ENCODE measurements at places on chromosomes 16 and 17.

DNA sequence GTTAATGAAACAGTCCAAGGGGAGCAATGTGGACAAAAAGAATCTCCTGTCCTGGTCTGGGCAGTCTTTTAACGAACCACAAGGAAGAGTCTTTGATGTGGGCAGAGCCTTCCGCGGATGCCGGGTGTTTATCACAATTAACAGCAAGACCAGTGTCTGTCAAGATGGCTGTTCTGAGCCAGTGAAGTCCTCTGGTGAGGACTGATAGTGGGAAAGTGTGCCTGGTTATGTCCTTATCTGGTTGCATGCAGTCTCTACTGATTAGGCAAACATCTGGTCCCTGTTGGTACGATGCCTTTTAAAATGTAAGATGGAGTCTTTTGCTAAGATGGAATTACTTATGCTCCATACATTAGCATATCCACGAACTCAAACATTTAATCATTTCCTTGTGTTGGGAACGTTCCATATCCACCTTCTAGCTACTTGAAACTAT lies 88.5 kb downstream of the ZNF18 start:
- no peak for DNase-seq

- no peak for DNase-seq
These were observed 85.9 kb downstream of the TBC1D16 start for GRCh38 chr17:79949656-79950209.

DNA sequence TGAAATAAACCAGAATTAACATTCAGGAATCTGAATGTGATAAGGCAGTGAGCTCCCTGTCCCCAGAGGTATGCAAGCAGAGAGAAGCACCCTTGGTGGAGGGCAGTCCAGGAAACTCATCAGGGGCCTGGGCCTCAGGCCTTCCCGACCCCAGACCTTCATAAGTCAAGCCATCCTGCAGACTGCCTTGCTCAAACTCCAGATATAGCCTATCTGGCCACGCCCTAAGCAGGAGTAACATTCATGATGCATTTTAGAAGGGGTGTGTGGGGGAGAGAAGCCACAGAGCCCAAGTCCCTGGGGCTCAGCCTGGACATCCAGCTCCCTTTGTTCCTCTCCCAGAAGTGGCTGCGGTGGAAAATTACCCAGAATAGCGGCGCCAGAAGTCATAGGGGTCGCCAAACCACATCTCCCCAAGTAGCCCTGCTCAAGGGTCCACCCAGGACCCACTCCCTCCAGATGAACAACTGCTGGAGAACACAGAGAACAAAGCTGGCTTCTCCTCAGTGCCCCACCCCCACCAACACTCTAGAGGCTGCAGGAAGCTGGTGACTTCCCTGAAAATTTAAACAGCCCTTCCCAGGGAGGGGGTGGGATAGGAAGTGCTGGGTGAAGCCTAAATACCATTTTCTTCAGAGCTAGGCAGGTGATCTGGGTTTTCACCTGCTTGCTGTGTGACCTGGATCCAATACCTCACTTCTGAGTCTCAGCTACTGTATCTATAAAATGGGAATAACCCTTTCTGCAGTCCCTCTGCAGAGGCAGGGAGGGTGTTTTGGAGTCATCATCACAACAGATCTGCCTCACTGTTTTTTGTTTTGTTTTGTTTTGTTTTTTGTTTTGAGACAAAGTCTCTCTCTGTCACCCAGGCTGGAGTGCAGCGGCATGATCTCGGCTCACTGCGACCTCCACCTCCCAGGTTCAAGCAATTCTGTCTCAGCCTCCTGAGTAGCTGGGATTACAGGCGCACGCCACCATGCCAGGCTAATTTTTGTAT lies 1.5 kb upstream of the SREBF1 start:
- DNase-seq: no peak

- DNase-seq: no peak
These were observed 28.8 kb downstream of the PRKAR1A start for GRCh38 chr17:68540981-68541380.

Data from stimulated activated CD8-positive, alpha-beta memory T cell treated with anti-CD3 and anti-CD28 coated beads, Interleukin-4, amount 100 ng/mL, for 1 hour (primary cell).